ENCODE measurements at places on chromosomes 11 and 22.
A peak's percentile ranks its signal among the peaks of the same experiment; 100 is the strongest.

- no peak for DNase-seq
Observed at GRCh38 chr11:45237711-45238315, 48.3 kb downstream of the SYT13 start.

DNA sequence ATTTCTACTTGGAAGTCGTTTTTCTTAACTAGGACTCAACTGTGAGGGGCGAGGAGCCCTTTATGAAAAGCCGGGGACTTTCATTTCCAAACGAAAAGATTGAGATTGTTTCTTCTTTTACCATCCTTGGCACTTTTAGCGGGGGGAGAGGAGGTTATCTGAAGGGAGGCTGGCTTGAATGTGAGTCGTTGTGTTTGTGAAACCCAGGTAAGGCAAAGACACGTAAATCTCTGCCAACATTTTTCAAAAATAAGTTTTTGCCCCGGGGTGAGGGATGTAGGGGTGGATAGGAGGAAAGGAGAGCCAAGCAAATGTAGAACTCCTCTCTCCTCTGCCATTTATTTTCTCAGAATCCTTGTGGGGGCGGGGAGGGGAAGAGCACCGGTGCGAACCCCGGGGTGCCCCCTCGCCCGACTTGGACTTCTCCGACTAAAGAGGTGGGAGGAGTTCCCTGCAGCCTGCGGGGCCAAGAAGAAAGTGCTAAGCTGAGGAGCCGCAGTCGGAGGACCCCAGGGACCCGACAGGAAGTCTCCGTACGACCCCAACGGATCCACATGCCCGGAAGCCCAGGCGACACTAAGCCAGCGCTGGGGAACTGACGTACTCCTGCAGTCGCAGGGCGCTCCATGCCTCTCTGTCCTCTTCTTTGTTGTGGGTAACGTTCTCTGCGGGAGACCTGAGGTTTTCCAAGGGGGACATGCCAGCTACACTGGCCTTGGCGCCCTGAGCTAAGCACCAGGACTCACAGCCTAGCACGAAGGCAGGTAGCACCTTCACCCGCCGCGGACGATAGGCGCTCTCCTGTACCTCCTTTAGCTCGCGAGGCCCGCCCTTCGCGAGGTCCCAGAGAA is 2.4 kb upstream of the WT1 start:
- DNase-seq: no peak

DNA sequence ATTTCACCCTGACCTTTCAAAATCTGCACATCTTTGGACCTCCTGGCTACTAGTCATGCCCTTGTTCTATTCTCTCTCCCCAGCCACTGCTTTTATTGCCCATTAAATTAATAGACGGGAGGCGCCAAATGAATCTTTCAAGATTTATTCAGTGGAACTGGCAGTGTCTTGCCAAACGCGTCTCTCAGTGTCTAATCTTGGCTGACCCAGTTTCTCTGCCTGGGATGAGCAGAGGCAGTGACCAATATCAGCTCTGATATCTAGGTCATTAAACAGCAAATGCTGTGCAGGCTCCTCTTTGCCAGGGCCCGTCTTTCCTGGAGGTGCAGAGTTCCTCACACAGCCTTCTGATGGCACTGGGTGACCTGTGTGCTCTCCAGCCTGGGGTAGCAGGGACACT is 74.0 kb downstream of the TRAF6 start:
- no peak for DNase-seq

- no peak for DNase-seq
Observed at GRCh38 chr11:36304351-36304750, 8.3 kb downstream of the PRR5L start.

DNA sequence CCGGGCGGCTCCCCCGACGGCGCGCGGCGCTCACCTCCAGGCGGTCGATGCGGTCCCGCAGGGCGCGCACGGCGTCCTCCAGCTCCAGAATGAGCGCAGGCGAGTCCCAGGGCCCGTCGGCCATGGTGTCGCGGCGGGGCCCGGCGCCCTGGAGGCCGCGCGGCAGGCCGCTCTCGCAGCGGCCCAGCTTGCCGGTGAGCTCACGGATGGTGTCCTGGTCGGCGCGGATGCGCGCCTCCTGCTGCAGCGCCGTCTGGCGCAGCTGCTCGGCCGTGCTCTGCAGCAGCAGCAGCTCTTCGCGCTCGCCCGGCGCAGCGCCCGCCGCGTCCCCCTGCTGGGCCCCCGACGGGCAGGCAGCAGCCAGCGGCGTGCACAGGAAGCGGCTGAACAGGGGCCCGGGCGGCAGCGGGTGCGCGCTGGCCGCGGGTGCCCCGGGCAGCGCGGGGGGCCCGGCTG is 599 bp downstream of the NPTXR start:
- DNase-seq: peak; percentile 61

- DNase-seq: no peak
Observed at GRCh38 chr22:33964121-33964520, 43.8 kb upstream of the LARGE1 start.

DNA sequence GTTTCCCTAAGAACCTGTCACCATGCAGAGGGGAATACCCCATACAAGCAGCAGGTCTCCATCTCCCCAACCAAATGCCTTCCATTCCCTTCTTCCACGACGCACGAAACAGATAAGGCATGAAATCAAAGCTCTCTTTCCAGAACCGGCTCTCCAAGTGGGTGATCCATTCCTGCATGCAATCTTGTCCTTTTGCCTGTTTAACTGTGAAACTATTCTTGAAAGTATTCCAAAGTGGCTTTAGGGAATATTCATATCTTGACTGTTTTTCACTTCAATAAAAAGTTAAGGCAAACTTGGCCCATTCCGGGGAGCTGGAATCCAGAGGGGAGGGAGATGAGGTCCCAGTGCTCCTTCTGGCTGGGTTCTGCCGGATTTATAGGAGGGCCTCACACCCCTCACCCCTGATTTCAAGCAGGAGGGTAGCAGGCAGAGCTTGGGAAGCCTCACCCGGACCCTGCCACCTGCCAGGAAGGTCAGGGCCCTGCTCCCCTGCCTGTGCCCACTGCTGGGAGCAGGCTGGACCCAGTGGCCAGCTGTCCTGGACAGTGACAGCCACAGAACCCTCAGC is 60.9 kb downstream of the SCGB1A1 start:
- DNase-seq: no peak

DNA sequence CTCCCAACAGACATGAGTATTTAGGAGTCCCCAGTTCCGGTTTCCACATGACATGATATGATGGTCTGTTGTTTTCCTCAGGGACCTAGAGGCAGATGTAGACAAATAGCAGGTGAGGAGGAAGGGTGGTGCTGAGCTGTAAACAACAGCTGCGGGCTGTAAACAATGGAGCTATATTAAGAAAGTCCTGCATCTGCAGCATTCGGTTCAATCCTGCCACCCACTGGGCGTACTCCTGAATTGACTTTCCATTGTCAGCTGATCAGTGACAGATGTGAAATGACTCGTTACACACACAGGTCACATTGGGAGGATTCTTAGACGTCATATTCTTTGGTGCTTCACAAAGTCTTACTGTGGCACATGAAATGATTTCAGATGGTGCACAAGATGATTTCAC is 26.8 kb upstream of the RAG1 start:
- DNase-seq: peak; percentile 11

DNA sequence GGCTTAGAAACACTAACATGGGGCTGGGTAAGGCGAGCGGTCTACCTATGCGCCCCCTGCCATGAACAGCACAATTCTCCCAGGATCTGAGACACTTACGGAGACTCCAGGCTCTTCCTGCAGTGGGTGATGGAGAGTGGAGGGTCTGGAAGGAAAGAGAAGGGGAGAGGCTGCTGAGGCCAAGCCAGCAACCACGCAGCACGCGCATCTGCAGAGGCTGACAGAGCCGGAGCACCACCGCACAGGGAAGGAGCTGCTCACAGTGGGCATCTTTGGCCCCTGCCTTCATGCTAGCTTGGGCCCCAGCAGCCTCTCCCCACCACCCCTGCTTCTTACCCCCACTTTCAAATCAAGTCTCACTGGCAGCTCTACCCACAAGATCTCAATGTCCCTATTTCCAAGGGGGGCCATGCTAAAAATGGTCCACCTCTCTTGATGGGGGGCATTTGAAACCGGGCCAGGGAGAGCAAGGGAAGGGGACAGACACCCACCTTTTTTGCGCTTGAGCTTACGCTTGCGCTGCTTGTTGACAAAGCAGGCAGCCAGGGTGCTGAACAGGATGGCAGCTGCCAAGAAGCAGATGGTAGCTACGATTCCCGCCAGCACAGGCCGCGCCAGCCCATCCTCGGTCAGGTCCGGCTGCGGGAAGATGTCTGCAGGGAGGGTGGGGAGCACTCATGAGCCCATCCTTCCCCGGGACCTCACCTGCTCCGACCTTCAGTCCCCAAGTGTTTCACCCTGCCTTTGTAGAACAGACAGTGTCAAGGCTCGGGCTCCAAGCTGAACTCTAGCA is 34.5 kb downstream of the IGSF9B start:
- DNase-seq: no peak

- DNase-seq: no peak
Observed at GRCh38 chr11:17408641-17409040, 20.2 kb upstream of the KCNJ11 start.

- no peak for DNase-seq
Observed at GRCh38 chr11:79796704-79797103, 355.9 kb upstream of the TENM4 start.

- DNase-seq: no peak
Observed at GRCh38 chr22:23859201-23859600, 1.5 kb downstream of the SLC2A11 start.

DNA sequence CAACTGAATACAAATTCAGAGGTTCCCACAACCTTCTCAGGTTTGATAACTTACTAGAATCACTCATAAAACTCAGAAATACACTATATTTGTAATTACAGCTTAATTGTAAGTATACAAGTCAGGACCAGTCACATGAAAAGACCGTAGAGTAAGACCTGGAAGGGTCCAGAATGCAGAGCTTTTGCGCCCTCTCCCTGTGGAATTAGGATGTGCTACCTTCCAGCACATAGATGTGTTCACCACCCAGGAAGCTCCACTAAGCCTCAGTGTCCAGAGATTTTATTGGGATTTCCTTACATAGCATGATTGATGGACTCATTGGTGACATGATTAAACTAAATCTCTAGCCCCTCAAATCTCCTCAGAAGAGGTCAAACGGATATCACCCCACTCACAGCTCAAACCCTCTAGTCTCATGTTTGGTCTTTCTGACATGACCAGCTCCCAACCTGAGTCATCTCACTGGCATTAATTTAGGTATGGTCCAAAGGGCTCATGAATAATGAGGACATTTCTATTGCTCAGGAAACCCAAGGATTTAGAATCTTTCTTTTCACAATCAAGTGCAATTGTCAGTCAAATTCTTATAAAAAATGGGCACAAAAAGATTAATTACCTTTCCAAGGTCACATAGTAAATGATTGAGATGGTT is 77.2 kb upstream of the UBASH3B start:
- DNase-seq: no peak

GRCh38 chr11:112128483-112129121 is 35.3 kb downstream of the IL18 start:
- no peak for DNase-seq

- no peak for DNase-seq
Observed at GRCh38 chr22:19555651-19556050, 31.4 kb upstream of the CLDN5 start.

GRCh38 chr11:33773404-33773986 is 825 bp downstream of the FBXO3 start:
- no peak for DNase-seq

GRCh38 chr11:32108576-32108975 is 17.7 kb downstream of the RCN1 start:
- DNase-seq: no peak

DNA sequence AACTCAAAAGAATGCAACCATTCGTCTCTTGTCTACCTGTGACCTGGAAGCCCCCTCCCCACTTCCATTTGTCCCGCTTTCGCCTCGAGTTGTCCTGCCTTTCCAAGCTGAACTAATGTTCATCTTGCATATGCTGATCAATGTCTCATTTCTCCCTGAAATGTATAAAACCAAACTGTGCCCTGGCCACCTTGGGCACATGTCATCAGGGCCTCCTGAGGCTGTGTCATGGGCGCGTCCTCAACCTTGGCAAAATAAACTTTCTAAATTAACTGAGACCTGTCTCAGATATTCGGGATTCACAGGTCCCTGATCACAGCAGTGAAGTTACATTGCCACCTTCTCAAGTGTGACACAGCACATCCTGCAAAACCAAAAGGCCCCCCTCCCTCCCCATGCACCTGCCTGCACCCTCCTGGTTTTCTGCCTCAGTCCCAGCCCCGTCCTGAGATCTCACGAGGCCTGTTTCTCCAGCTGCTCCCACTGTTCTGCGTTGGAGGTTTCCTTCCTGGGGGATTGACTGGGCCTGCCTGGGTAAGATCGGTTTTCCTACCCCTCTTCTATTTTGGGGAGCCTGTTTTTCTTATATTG is 1328.7 kb downstream of the TBC1D22A start:
- no peak for DNase-seq

GRCh38 chr11:13577881-13578280 is 82.1 kb upstream of the PTH start:
- no peak for DNase-seq

- DNase-seq: no peak
Observed at GRCh38 chr11:71249301-71249700, 3.1 kb downstream of the SHANK2 start.

DNA sequence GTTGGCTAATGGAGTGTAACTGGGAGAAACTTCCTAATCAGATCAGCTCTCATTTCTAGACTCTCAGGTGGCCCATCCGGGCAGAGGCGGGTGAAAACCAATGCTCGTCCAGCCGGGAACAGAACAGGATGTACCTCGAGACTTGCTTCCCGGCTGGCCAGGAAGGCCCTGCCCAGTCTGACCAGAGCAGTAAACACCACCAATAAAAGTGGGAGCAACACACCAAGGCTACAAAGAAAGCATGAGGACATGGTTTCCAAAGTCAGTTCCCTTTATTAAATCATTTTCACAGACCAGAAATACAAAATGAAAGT is 940 bp upstream of the TNKS1BP1 start:
- DNase-seq: no peak

DNA sequence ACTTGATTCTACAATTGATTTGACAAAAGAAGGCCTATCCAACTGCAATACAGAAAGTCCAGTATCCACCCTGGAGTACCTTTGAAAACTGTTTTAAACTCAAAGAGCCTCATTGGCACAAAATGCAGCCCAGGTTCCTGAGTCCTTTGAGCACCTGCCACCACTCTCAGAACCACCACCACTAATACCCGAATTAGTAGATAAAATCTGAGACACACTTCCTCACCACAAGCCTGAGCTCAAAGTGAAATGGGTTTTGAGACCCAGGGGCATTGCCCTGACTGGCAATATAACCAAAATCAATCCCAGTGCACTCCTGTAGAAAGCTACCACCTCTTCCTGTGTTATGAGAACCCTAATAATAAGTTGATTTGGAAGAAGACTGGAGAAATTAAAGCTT is 215.7 kb downstream of the CSNK2A3 start:
- no peak for DNase-seq

GRCh38 chr22:27918341-27919221 is 475 bp downstream of the PITPNB start:
- peak; percentile 45 for DNase-seq

DNA sequence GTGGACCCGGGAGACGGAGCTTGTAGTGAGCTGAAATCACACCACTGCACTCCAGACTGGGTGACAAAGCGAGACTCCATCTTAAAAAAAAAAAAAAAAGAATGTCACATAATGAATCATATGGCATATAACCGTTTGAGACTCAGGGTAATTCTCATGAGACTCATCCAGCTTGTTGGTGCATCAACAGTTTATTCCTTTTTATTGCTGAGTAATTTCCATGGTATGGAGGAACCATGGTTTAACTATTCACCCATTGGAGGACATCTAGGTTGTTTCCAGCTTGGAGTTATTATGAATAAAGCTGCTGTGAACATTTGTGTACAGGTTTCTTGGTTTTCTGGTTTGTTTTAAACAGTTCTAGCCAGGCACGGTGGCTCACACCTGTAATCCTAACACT is 25.3 kb downstream of the PPARA start:
- DNase-seq: no peak

- DNase-seq: no peak
Observed at GRCh38 chr11:112225753-112226061, 521 bp upstream of the PTS start.

- DNase-seq: peak; percentile 15
Observed at GRCh38 chr11:35305670-35306382, 113.5 kb downstream of the SLC1A2 start.

Data from right renal pelvis (tissue), 4 donors.